Thymus (tissue), 14 donors: ENCODE measurements at places on chromosomes 7 and 10. TPM values are rescaled to one million over a fixed set of nuclear protein-coding genes. Genes with fewer than 3 reads are reported as not detected.

DNA sequence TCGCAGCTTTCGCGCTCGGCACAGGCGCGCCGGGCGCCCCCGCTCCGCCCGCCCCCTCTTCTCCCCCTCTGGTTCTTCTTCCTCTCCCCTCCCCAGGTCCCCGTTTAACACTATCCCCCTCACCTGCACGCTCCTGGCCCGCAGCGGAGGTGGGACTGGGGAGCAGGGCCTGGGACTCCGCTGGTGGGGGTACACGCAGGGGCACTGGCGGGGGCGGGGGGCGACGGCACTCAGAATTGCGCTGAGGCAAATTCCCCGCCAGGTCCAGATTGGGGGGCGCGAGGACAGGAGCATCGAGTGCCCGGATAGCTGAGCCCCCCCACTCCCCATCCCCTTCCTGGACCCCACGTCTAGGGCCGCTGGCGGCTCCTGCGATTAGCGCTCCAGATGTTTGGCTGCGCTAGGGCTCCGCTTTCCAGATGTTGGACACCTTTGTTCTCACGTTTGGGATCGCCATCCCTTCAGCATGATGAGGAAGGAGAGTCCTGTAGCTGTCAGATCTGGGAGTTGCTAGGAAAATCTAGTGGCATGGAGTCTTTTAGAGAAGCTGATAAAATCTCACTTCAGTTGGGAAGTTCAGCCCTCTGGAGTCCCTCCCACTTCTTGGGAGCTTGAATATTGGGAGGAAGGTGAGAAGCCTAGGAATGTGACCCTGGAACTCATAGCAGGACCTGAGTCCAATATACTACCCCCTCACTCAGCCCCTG, 31.4 kb upstream of the PAX2 start:
- no peaks in the 10 kb centered on the region for H3K4me1 ChIP-seq
- H3K4me3 ChIP-seq = no peak overlapping the region
- no peaks in the 10 kb centered on the region for H3K36me3 ChIP-seq

DNA sequence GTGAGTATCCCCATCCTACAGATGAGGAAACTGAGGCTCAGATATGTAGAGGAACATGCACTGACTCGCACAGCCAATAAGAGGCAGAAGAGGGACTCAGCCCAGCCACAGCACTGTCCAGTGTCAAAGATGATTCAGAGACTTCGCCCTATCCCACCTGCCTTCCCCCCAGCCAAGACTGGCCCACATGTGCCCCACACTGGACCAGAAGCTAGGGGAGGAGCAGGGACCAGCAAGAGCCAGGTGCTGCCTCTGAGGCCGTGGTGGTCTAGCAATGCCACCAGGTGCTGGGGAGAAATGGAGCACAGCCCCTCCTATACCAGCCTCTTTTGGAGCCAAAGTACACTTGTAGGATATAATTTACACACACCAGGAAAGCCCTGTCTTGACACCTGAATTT, 22.3 kb downstream of the GRID1 start:
- H3K4me1 ChIP-seq = no peaks in the 10 kb centered on the region
- no peak for DNase-seq
- H3K27me3 ChIP-seq = peaks cover 7% of the 10 kb centered on the region
- H3K27ac ChIP-seq = no peak overlapping the region
- H3K4me3 ChIP-seq = no peak overlapping the region
- H3K36me3 ChIP-seq = no peaks in the 10 kb centered on the region

DNA sequence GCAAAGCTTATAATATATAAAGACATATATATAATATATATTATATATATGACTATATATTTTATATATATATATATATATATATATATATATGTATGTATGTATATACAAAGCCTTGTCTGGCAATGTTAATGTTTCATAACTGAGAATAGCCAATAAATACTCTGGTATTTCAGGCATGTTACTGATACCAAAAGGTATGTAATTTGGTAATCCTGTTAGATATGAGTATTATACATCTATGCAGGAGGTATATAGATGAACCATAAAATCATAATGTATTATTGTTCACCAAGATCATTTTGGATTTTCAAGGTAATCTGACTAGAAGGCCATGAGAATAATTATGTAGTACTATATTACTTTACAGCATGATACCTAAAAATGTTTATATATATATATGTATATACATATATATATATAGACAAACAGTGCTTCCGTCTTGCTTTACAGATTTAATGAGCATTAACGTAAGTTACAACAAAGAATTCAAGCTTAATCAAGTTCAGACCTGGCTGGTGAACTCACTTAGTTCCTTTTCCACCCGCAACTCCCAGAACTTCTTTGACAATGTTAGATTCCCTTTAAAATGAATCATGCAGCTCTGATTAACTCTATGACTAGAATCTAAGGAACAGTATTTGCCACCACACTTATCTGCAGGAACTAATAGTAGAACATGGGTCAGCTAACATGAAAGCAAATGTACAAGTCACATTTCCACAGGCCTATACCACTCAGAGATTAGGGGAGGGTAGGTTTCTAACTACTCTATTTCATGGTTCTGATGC, 82.7 kb downstream of the SLC25A13 start:
- H3K4me1 ChIP-seq = no peaks in the 10 kb centered on the region
- H3K4me3 ChIP-seq = no peak overlapping the region
- H3K36me3 ChIP-seq = no peaks in the 10 kb centered on the region

DNA sequence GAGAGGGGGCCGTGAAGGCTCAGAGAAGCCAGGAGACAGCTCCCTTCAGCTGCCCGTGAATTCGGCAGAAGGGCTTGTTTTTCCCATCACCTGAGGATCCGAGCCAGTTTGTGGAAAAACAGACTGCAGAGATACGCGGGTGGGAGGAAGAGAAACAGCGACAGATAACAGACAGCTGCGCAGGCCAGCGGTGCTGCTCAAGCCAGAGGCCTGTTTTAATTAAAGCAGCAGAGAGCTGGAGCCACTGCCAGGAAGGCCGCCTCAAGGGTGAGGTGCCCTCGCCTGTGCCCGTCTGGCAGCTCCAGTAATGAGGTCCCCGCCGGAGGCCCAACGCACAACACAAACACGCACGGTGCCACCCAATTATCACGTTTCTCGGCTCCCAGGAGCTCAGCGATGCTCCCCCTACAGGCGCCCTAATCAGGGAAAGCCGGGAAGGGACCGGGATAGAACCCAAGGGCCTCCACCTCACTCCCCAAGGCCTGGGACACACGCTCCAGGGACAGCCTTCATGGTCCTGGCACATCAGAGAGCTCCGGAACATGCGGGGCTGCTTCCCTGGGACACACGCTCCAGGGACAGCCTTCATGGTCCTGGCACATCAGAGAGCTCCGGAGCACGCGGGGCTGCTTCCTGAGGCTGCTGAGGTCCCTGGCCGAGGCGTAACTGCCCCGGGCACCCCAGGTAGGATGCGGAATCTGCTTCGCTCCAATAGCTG, 60.6 kb upstream of the DNAAF5 start:
- no peaks in the 10 kb centered on the region for H3K27me3 ChIP-seq
- peaks cover 4% of the 10 kb centered on the region for H3K4me1 ChIP-seq
- no peak for DNase-seq
- no peak overlapping the region for H3K27ac ChIP-seq
- H3K36me3 ChIP-seq = no peaks in the 10 kb centered on the region

DNA sequence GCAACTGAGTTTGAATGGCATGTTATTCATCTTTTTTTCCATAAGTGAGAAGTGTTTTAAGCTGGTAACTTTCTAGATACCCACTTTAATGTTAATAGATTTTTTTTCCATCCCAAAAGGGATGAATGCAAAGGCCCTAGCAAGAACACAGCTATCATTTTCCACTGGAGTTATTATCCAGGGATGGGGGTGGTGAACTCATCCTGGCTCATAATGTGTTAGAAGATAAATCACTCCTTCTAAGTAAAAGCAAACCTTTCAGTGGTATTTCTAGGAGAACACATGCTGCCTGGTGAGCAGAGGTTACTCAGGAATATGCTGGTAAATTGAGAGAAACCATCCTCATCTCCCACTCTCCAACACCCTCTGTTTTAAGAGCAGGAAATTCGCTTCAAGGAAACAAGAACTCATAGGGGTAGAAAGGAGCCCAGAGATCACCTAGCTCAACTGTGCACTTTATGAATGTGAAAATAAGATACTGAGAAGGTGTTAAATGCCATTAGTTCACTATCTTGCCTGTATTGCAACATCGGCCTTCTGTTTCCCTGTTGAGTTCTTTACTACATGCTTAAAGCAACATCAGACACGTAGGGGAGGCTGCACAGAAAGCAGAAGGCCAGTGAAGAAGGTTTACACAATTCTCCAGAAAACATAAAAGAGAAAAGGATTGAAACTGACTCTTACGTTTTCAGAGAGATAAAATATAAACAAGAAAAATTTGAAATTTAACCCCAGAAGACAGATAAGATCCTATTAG, 264.0 kb upstream of the PRKCQ start:
- DNase-seq = no peak
- no peaks in the 10 kb centered on the region for H3K4me1 ChIP-seq
- no peak overlapping the region for H3K4me3 ChIP-seq
- H3K27ac ChIP-seq = no peak overlapping the region

DNA sequence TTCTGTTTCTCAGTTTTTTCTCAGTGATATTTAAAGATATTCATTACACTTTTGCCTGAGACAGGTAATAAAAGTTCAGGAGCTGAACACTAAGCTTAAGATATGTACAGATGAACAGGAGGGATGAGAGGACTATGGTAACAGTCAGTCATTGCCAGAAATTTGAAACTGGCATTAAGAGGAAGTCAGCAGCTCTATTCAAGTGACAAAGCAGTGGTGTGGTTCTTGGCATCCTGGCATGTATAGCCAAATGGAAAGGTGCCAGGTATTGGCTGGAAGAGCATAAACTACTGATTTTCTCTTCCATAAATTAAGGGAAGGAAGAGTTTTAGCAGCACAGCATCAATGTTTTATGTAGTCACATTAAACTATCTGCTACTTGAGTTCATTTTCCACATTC, 22.7 kb downstream of the HOXA1 start:
- no peak overlapping the region for H3K27ac ChIP-seq
- H3K27me3 ChIP-seq = no peaks in the 10 kb centered on the region
- DNase-seq = no peak

- H3K4me3 ChIP-seq = no peak overlapping the region
- peaks cover 75% of the 10 kb centered on the region for H3K36me3 ChIP-seq
- H3K27ac ChIP-seq = no peak overlapping the region
- no peaks in the 10 kb centered on the region for H3K27me3 ChIP-seq
- DNase-seq = no peak
Measured at GRCh38 chr7:6117533-6117932, 86.4 kb downstream of the ANKRD61 start.

The DEPP1 gene
- 12.2 TPM for total RNA-seq

- peaks cover 17% of the 10 kb centered on the region for H3K4me1 ChIP-seq
- H3K27ac ChIP-seq = peak overlapping the region; percentile 4
- DNase-seq = no peak
- H3K27me3 ChIP-seq = no peaks in the 10 kb centered on the region
Measured at GRCh38 chr10:11337516-11337915, 273.9 kb downstream of the USP6NL start.

The ZMYND11 gene
- total RNA-seq = 30.9 TPM

The RET gene
- total RNA-seq = 0.33 TPM

The FAM180A gene
- 0.05 TPM for total RNA-seq

The ITIH2 gene
- total RNA-seq = 0.19 TPM

- H3K27ac ChIP-seq = no peak overlapping the region
- no peak overlapping the region for H3K4me3 ChIP-seq
- H3K27me3 ChIP-seq = no peaks in the 10 kb centered on the region
- no peaks in the 10 kb centered on the region for H3K36me3 ChIP-seq
- DNase-seq = no peak
Measured at GRCh38 chr10:66627156-66627555, 298.7 kb upstream of the LRRTM3 start.

The CTAGE15 gene
- 0.24 TPM for total RNA-seq

DNA sequence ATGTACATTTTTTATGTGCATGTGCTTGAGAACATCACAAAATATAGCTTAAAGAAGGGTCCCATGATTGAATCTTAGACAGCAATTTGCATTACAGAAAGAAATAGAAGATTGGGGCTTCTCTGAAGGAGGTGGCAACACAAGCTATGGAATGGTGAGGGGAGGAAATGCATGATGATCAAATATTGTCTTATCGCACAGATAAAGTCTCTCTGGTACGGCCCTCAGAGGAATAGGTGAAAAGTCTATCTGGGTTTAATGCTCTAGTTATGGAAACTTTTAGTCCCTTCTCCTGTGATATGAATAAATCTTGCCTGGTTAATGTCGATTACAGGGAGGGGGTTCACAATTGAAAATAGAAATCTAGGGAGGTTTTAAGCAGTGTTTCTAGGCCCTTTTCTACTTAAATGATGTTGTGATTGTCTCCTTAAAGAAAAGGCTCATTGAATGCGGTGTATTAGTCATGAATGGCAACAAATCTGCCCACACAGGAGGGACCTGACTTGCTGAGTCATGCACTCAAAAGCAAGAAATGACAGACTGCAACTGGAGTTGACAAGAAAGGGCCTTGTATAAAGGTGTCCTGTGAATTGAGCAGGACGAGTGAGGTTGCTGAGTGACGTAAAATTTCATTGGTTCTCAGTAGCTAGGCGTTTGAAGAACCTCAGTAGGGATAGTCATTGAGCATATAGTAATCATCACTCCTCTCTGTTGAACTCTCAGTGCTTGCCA, 133.4 kb upstream of the CSTF2T start:
- H3K27me3 ChIP-seq = no peaks in the 10 kb centered on the region
- H3K27ac ChIP-seq = no peak overlapping the region
- no peak for DNase-seq
- H3K4me1 ChIP-seq = no peaks in the 10 kb centered on the region
- no peaks in the 10 kb centered on the region for H3K36me3 ChIP-seq

DNA sequence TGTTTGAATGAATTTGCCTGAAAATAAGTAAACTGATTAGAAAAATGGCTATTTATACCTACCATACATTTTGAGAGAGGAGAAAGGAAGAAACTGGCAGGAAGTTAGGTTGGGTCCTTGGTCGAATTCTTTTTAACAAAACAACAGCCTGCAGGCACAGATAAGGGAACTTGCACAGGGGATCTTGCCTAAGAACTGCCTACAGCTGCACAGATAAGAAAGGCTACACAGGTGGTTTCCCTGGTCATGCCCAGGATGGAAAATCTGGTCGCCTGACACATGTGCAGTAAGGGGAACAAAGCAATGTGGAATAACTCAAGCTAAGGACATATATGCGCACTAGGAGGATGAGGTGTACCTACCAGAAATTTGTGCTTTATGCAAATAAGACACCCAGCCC, 732.1 kb upstream of the POT1 start:
- H3K4me3 ChIP-seq = no peak overlapping the region
- H3K36me3 ChIP-seq = no peaks in the 10 kb centered on the region
- H3K4me1 ChIP-seq = no peaks in the 10 kb centered on the region

DNA sequence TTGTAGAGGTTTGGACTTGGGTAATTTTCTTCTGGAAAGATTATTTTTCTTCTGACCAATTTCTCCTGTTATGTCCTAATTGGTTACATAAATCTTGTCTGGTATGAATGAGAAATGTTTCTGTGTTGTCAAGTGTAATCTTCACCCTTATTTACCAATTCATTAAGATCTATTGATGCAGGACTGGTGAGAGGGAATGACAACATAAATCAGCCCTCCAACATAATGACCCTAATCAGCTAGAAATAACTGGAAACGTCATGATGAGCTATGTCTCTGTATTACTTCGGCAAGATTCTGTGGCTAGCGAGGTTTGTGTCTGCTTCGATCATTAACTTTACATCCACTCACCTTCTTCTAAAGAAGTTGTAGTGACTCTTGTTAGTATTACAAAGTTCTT, 3.5 kb downstream of the FOXP2 start:
- H3K27ac ChIP-seq = no peak overlapping the region
- H3K36me3 ChIP-seq = no peaks in the 10 kb centered on the region
- no peaks in the 10 kb centered on the region for H3K4me1 ChIP-seq
- no peak overlapping the region for H3K4me3 ChIP-seq
- DNase-seq = no peak

- DNase-seq = no peak
- H3K27me3 ChIP-seq = no peaks in the 10 kb centered on the region
- no peak overlapping the region for H3K27ac ChIP-seq
- H3K4me1 ChIP-seq = no peaks in the 10 kb centered on the region
Measured at GRCh38 chr7:28299556-28299955, 112.8 kb upstream of the CREB5 start.
